ENCODE measurements at places on chromosomes 12 and 14.
A peak's percentile ranks its signal among the peaks of the same experiment; 100 is the strongest.

- DNase-seq = no peak
Measured at GRCh38 chr12:101714877-101715444, 17.5 kb downstream of the CHPT1 start.

GRCh38 chr12:24902511-24903328 lies 46.2 kb downstream of the BCAT1 start:
- no peak for DNase-seq

GRCh38 chr14:51432302-51432948 lies 192.4 kb downstream of the TMX1 start:
- DNase-seq = no peak

DNA sequence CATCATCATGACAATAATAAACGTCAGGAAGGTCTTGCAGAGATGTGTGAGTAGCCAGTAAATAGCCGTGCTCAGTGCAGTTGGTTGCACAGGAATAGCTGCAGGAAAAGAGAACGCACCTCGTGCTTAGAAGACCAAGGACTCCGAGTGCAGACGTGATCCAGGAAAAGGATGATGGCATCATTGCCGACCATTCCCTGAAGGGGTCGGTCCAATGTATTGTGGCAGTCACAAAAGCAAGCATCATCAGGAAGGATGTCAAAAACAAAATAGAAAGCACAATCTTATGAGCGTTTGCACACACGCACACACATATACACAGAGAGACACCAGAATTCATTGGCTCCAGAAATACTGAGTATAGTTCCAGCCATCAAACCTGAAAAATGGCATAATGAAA lies 12.8 kb downstream of the DUSP6 start:
- no peak for DNase-seq

GRCh38 chr12:51730745-51731144 lies 117.8 kb downstream of the FIGNL2 start:
- DNase-seq = no peak

- no peak for DNase-seq
Measured at GRCh38 chr14:70981000-70981952, 74.0 kb downstream of the PCNX1 start.

DNA sequence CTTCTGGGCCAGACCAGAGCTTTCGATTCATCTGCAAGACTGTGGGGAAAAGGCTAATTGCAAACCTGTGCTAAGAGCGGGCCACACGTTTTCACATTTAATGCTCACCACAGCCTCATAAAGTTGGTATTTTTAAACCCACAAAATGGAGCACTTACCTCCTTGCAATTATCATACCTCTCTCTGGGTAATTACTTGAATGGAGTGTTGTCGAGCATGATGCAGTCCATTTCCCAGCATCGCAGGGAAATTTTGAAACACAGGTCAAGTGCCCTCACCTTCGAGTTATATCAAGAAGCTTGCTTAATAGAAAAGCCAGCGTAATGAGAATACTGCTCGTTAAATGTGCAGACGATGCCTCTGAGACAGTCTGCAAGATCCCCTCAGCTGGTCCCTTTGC lies 8.8 kb upstream of the IFI27L2 start:
- DNase-seq = no peak

DNA sequence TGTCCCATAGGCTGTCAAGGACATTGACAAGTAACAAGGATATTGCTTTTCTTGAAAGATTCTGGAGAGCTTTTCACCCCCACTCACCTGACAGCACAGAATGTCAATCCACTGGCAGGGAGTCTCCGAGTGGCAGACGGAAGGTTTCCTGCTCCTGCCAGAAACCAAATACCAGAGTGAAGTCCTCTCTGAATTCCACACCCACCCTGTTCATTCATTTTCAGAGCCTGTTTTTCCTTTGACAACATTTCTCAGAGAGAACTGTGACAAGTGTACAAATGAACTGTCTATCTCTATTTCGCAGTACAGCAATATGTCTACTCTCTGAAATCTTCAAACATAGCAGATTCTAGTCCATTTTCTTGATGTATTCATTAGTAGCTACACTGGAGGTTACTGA lies 26.2 kb upstream of the BICD1 start:
- no peak for DNase-seq

DNA sequence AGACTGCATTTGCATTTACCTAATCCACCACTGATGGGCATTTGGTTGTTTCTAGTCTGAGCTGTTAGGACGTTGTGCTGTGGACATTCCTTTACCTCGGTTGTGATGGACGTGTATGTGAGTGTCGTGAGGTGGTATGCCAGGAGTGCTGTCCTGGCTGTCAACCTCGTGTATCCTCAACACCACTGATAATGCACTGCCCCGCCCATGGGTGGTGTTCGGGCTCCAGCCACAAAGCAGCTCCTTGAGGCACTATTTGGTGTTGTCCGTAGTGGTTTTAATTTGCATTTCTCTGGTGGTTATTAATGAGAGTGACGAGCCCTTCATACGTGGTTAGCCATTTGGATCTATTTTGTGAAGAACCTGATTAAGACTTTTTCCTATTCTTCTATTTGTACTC lies 87.6 kb downstream of the PPP2R5C start:
- DNase-seq = no peak

- no peak for DNase-seq
Measured at GRCh38 chr12:121769831-121770301, 23.6 kb downstream of the RHOF start.

- DNase-seq = no peak
Measured at GRCh38 chr14:104392001-104392395, 187.6 kb upstream of the C14orf180 start.

DNA sequence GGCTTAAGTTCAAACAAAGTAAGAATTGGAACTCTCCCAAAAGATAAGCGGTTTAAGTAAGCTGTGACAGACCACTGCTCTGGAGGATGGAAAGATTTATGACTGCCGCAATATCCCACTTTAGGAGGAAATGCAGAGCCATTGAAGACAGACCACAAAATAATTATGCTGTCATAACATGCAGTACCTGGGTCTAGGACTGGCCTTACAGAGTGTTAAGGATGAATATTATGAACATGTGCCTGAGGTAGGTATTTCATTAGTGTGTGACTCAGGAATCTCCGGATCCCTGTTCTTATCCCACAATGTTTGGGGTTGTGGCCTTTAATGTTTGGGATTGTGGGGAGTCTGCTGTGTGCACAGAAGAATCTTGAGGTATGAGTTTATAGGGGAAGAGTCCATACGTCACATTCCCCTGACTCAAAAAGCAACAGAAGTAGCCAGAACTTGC lies 114.9 kb downstream of the SAMD4A start:
- no peak for DNase-seq

DNA sequence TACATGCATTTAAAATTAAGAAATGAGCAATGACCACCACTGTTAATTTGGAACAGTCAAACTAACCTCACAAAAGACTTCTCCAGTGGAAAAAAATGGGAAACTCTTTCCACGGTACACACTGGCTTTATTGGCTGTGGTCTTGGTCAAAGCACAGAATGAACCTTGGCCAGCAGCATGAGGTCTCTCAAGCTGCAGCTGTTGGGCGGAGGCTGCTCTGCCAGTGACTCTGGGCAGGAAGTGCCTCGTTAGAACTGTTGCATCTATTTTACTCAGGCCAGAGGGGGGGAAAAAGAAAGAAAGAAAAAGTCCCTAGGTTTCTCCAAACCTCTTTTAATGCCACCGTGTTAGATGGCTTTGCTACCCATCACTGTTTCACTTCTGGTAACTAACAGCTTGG lies 279.8 kb upstream of the DIO2 start:
- DNase-seq = no peak

DNA sequence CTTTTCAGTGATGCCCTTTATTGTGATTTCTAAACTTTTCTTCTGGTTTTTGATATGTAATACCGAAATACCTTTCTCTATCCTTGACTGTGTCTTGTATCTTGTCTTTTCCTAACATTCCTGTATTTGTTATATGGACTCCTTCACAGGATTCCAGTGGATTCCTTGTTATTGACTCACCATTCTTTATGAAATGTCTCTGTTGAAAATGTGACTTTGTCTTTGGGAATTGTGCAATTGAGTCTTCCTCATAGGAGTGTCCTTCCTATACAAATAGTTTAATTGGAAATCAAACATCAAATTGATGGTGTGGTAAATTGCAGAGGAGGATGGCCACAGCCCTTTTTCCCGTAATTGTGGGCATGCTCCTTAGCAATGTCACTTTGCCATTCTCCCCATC lies 296.6 kb upstream of the KITLG start:
- DNase-seq = no peak

DNA sequence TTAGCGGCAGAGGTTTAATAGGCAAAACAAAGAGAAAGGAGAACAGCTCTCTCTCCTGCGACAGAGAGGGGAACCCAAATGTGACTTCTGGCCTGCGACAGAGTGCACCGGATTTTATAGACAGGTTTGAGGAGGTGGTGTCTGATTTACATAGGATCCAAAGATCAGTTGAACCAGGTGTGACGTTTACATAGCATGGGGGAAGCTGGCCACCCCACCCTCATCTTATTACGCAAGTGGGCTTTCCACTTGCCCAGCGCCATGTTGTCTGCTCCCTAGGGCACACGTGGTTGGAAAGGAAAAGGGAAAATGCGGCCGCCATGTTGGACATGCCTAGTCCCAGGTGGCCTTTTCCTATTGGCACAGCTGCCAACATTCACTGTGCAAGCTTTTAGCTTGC lies 17.4 kb downstream of the BCL2L14 start:
- no peak for DNase-seq

GRCh38 chr12:39300799-39301198 lies 142.1 kb downstream of the KIF21A start:
- DNase-seq = no peak

GRCh38 chr12:130667421-130667960 lies 48.6 kb downstream of the RIMBP2 start:
- DNase-seq = no peak

DNA sequence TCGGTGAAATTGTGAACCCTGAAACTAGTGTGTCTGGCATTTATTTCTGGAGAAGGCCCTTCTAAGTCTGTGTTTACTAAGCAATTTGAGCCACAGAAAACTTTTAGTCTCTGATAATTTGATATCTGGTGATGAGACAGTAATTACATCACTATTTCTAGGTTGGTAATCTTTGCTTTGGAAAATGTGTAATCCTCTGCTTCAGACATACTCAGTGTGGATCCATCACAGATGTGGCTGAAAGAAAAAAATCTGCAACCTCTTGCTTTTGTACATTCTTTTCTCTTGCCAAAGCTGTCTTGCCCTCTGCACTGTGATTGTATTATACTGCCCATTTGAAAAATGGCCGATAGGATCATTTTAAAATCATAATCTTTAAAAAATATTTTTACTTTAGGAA lies 78.1 kb downstream of the PELI2 start:
- no peak for DNase-seq

- no peak for DNase-seq
Measured at GRCh38 chr12:64232196-64232595, 10.1 kb upstream of the KICS2 start.

- no peak for DNase-seq
Measured at GRCh38 chr12:70309348-70309747, 56.7 kb upstream of the KCNMB4 start.

GRCh38 chr12:42742716-42743115 lies 153.2 kb upstream of the PRICKLE1 start:
- DNase-seq = no peak

DNA sequence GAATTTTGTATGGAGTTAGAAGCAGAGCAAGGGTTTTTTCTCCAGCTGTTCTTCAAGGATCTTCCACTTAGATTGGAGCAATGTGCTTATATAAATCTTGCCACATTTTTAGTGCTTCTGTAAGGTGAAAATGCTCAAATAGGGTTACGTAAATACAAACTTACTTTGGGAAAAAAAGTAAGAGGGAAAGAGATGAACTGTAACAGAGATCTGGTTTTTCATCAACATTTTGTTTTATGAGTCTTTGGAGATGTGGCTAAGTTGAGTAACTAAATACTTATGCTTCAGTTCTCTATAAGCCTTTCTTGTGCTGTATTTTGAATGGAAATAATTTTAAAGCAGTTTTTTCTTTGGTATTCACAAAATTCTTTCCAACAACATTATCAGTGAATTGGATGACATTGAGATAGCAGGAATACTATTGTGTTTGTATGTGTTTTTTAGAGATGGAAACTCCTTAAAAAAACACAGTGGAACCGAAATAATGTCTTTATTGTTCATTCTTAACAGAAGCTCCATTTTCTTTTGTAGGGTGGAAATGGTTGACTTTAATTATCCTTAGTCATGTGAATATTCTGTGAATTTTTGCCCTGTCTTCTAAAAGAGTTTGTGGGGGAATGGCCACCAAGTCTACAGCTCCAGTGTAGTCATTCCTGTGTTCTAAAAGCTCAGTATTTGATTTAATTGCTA lies 45.7 kb downstream of the NPAS3 start:
- DNase-seq = no peak

- no peak for DNase-seq
Measured at GRCh38 chr12:91219919-91220318, 37.3 kb upstream of the DCN start.

- no peak for DNase-seq
Measured at GRCh38 chr12:83954071-83954789, 958.4 kb downstream of the SLC6A15 start.

DNA sequence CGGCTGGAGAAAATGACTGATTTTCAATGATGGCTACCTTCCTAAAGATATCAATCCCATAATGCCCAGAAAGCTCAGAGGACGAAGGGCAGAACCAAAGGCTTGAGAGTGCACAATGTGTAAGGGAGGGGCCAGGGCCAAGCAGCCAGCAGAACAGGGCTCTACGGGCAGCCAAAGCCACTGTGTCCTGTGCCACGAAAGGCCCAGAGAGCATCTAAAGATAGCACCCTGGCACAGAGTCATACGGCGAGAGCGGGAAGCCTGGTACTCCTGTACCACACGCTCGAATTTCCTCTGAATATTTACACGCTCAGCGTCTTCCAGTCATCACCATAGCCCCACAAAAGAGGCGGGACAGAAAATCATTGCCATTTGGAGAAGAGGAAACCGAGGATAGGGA lies 39.5 kb downstream of the PRMT8 start:
- no peak for DNase-seq

DNA sequence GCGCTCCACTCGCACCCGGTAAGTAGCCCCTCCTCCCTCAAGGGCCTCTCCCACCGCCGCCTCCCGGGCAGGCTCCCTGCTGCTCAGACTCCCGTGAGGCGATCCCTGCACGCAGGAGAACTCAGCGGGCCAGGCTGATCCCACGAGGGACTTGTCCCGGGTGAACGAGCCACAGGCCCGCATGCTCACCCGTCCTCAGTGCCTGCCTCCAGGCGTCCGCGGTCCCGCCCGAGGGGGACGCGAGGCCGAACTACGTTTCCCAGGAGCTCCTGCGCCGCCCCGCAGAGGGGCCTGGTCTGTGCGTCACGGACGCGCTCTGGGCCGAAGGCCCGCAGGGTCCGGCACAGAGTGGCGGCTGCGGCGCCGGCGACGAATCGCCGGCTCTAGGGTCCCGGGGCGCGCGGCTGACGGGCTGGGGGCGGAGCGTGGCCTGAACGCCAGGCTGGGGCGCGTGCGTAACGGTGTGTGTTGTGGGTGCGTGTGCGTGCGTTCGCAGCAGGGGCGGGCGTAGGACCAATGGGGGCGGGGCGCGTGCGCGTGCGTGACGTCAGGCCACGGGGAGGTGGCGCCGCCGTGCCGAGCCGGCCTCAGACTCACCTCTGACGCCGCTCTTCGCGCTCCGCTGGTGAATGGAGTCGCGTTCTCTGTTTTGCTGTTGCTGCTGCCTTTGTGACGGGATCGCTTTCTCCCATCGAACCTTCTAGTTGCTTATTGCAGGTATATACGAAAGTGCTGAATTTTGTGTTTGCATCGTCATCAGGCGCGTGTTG lies at the start of the genes ZNF10 and ZNF891:
Gene ZNF10 (plus strand): TSS at position 590 of the 770 bp plus-strand sequence. CDS start 13,866 bp downstream, outside the sequence.
Gene ZNF891 (minus strand): TSS at position 237 of the 770 bp plus-strand sequence. CDS start 8,356 bp downstream, outside the sequence.
- peak; percentile 61 for DNase-seq
